ENCODE measurements at places on chromosomes 2 and 18. TPM values are rescaled to one million over a fixed set of nuclear protein-coding genes. Genes with fewer than 3 reads are reported as not detected.

Gene IL36G
- not detected for total RNA-seq

Gene COBLL1
- 12.1 TPM for total RNA-seq

Gene SALL3
- not detected for total RNA-seq

Gene RGPD4
- total RNA-seq = not detected

Gene EMILIN2
- 12.3 TPM for total RNA-seq

Gene FOXI3
- total RNA-seq = not detected

Gene NYAP2
- total RNA-seq = not detected

All from heart right ventricle (tissue), 16 donors.